CD4-positive, alpha-beta T cell treated with Interferon alpha-2 for 1 hour (primary cell): ENCODE measurements at places on chromosomes 7 and 10.

GRCh38 chr7:151244196-151244840, 4.2 kb downstream of the SMARCD3 start:
- peak; percentile 59 for DNase-seq

- DNase-seq: no peak
Measured at GRCh38 chr10:44513591-44513990, 128.7 kb upstream of the CXCL12 start.

- DNase-seq: no peak
Measured at GRCh38 chr7:45579391-45579801, 5.2 kb downstream of the ADCY1 start.

- no peak for DNase-seq
Measured at GRCh38 chr7:35518767-35519166, 176.2 kb downstream of the HERPUD2 start.

DNA sequence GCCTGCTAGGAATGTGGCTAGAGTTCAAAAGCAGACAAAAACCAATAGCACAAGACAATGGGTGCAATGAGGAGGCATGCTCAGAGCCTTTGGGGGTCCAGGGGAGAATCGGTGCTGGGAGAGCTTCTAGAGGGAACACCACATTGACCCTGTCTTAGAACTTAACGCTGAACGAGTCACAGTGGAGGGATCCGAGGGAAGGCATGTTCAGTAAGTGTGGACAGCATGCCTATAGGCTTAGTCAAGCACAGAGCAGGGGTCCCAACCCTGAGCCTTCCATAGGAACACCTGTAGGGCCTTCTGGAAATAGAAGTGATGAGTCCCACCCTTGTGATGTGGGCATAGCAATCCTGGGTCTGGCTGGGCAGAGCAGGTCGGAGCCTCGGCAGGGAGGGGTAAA, 148.7 kb downstream of the PKD1L1 start:
- no peak for DNase-seq

- DNase-seq: no peak
Measured at GRCh38 chr7:1850976-1851571, 181.0 kb downstream of the ELFN1 start.

GRCh38 chr10:79181227-79181626, 112.5 kb downstream of the ZMIZ1 start:
- DNase-seq: no peak

DNA sequence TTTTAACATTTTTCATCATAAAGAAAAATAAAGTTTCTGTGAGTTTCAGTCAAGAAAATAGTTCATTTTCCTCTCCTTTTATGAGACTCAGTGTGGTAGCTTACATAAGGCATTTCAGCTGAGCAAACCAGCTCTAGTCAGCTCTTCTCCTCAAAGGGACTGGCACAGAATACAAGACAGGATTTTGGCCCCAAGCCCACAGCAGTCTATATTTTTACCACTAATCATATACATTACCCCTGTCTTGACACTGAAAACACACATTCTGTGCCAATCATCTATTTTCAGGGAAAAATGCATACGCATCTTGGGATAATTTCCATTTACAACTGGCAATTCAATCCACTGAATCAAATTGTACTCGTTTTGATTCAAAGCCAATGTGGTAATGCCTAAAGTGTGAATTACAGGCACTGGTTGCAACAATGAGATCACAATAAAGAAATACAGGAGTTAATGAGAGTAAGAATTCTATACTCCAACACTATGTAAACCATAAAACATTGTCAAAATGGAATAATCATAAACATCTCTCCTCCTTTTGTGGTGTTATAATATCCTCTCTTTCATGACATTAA, 186.4 kb downstream of the CACNA2D1 start:
- no peak for DNase-seq
